ENCODE measurements at places on chromosomes 5 and 9. TPM values are rescaled to one million over a fixed set of nuclear protein-coding genes. Genes with fewer than 3 reads are reported as not detected.

Gene PCDHA9
- total RNA-seq: 0.03 TPM

Gene AGXT2
- total RNA-seq: not detected

- DNase-seq: no peak
These were observed 71.9 kb downstream of the DAPK1 start for GRCh38 chr9:87569518-87569917.

DNA sequence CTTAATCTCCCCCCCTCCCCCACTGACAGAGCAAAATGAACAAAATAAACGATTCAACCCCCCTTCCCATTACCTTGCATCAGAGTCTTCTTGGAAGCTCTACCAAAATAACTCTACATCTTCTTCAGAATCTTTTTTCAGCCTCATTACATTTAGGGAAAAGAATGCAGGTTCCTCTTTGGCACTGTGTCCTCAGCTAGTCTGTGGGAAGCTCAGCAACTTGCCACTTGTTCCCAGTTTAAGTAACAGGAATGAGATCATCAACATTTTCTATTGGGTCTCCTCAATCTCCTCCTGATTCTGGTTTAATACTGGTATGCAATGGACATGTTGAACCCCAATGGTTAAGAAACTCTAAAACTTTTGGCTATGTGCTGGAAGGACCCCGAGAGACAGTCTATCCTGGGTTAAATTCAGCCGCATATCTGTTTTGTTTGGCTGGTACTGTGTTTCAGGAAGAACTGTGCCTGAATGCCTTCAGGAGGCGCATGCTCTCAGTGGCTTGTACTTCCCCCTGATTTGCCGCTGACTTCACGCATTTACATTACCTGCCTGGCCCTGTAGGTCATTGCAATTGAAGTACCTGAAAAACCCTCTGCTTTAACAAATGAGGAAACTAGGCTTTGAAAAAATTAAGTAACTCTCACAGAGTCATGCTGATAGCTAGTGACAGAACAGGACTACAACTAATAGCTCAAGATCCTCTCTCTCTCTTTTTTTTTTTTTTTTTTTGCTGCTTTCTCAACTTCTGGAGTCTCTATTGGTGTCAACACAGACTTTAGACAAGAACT is 78.1 kb upstream of the HMHB1 start:
- DNase-seq: peak; percentile 90

GRCh38 chr9:26687421-26687820 is 205.2 kb downstream of the CAAP1 start:
- no peak for DNase-seq

Data from myocyte (in vitro differentiated cells).